ENCODE measurements at places on chromosomes 1 and 21. TPM values are rescaled to one million over a fixed set of nuclear protein-coding genes. Genes with fewer than 3 reads are reported as not detected.

DNA sequence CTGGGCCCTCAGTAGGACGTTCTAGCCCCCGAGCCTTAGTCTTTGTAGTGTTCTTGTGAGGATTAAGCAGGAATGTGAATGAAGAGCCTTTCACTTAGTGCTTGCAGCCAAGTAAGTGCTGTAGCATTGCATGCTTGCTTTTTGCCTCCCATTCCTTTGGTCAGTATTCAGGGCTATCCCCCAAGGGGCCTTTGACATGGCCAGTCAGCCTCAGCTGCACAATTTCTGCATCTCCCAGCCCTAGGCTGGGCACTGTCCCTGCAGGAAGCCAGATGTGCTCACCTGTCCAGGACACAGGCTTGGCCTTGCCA is 30.5 kb downstream of the SOX13 start:
- H3K4me3 ChIP-seq, result no peak overlapping the region
- no peaks in the 10 kb centered on the region for H3K36me3 ChIP-seq
- no peaks in the 10 kb centered on the region for H3K27me3 ChIP-seq
- peaks cover 29% of the 10 kb centered on the region for H3K4me1 ChIP-seq

DNA sequence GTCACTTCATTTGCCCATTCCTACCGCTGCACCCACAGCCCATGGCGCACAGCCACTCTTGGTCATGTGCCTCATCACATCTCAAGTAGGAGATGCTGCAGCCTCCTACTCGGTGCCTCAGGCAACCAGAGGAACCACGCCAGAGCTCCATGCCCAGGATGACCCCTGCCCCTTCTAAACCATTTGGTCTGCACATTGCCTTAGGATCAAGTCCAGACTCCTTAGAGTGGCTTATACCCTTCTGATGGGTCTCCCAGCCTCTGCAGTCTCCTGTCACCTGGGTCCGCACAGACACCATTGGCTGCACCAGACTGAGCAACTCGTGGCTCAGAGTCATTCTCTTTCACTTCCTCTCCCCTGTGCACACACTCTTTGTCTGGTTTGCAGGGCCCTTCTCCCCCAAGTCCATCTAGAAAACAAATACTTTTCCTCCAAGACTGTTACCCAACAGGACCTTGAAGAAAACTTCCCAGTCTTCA is 2.2 kb upstream of the ADORA3 start:
- peaks cover 15% of the 10 kb centered on the region for H3K27me3 ChIP-seq
- no peaks in the 10 kb centered on the region for H3K36me3 ChIP-seq
- H3K27ac ChIP-seq, result no peak overlapping the region
- no peak overlapping the region for H3K4me3 ChIP-seq
- no peak for DNase-seq

DNA sequence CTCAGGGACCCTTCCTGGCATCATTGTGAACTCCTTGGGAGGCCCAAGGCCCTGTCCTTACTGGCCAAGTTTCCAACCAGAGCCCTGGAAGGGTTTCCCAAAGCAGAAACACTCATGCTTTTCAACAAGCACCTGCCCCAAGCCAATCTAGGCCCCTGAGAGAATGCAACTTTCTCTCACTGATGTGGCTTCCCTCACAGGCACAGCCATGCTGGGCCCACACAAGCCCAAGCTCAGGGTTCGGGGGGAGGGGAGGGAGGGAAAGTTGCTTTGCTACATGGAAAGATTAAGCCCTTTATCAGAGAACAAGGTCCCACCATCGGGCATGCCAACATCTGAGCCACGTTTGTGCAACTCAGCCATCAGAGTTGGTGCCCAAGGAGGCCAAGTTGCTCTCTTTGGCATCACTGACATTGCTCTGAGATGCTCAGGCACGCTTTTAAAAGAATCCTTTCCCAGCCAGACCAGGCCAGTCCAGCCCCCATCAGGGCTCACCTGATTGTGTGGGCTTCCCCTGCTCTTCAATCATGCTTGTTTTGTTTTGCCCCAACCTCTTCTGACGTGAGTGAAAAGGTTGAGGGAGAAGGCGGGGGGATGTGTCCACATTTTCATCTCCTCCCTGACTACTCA is 43.5 kb downstream of the RIMS3 start:
- H3K4me1 ChIP-seq, result no peaks in the 10 kb centered on the region
- no peak for DNase-seq
- no peak overlapping the region for H3K27ac ChIP-seq
- H3K36me3 ChIP-seq, result no peaks in the 10 kb centered on the region
- H3K27me3 ChIP-seq, result peaks cover 5% of the 10 kb centered on the region

Gene NCAM2
- 22.6 TPM for total RNA-seq

Gene CCSAP
- 10.0 TPM for total RNA-seq

Gene S100A2
- total RNA-seq, result 0.75 TPM
